ENCODE measurements at places on chromosomes 5 and 9.

DNA sequence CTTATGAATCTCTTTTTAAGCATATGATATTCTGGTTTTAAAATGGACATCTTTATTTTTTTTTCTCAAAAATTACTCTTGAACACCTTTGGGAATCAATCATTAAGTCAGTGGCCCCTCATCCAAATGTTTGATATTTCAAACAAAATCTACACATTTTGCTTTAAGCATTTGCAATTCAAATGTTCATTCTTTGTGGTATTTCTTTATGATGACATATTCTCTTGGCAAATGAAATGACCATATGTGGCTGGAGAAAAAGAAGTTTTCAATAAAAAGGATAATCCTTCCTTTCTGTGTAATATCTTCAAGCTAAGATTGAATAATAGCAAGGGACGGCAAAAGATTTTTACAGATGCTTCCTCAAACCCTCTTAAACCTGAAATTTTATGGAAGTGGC lies 420.8 kb downstream of the MTRR start:
- no peak for DNase-seq

DNA sequence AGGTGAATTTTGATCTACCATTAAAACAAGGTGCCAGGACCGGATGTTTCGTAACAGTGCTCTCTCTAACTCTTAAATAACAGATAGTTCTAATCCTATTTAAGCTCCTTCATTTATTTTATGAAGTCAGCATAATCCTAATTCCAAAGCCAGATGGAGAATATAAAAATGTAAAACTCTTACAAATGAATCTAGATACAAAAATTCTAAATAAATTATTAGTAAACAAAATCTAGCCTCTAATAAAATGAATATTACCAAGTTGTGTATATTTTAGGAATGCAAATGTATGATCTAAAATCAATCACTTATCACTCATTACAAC lies 32.4 kb upstream of the IL33 start:
- DNase-seq, result no peak

DNA sequence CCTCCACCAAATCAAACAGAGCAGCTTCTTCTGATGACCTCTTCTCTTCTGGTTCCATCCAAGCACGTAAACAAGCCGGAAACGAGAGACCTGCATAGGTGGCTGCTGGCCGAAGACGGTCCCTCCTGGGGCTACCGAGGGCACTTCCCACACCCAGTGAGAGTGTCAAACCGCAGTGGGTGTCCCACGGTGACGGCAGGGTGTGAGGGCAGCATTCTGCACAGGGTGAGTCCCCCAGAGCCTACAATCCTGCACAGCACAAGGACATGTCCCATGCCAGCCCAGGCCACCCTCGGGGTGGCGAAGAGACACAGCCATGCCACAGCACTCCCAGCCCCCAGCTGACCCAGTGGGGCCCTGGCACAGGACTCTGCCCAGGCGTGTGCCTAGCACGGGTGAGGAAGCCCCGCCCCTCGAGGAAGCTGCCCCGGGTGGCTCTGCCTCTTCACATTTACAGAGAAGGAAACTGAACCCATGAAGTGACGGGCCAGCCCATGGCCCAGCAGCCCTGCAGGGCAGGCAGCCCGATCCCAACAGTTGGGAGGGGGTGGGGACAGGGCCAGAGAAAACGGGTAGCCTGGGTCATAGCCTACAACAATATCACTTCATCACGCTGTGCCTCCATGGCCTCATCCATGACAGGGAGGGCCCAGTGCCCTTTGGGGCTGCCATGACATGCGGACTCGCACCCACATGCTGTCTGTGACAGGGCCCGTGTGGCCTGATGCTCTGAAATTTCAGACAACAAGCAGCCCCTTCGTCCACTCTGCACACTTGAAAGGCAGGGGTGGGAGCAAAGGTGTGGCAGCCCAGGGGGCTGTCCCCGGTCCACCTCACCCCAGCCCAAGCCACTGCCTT lies 43.2 kb downstream of the SEMA4D start:
- DNase-seq, result no peak

DNA sequence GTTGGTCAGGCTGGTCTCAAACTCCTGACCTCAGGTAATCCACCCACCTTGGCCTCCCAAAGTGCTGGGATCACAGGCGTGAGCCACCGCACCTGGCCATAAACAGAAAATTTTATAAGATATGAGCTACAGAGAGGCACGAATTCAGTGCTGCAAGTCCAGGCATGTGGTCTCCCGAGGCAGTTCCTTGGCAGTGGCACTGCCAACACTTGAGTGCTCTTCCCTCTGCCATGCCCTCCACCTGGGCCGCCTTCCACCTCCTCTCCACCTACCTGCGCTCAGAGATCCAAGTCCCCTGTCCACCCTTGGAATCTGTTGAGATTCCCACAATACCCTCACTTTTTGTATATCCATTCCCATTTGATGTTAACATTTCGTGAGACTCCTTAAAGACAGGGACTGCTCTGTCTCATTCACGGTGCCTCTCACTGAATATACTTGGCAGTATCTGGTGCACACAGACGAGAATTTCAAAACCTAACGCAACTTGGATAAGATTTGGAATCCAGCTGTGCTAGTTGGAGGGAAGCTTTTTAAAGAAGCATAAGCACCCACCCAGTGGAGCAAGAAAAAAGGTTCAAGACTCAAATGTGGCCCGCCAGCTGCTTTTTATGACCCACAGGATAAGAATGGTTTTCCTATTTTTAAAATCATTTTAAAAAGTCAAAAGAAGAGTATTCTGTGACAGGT lies 68.3 kb downstream of the DCP2 start:
- no peak for DNase-seq

- DNase-seq, result no peak
Observed at GRCh38 chr5:168176251-168176650, 115.2 kb upstream of the WWC1 start.

DNA sequence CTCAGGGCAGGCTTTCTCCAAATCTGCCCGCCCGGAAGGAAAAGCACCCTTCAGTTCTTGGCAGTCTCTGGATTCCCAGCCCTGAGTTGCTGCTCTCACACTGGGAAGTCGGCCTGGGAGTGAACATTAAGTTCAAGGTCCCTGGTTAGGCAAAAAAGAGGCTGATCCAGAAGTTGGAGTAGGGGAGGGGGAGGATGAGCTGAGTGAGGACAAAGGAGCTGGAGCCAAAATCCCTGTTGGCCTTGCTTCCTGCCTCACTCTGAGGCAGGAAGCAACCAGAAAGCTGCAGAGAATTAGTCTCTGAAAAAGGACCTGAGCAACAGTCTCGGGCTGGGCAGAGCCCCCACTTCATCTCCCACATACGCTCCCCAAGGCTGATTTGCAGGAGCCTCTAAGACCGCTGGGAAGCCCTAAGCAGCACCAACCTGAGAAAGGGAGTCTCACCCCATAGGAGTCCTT lies 15.0 kb upstream of the RPS14 start:
- DNase-seq, result peak; percentile 75

GRCh38 chr5:151283120-151283825 lies 20.3 kb downstream of the SLC36A3 start:
- DNase-seq, result no peak

DNA sequence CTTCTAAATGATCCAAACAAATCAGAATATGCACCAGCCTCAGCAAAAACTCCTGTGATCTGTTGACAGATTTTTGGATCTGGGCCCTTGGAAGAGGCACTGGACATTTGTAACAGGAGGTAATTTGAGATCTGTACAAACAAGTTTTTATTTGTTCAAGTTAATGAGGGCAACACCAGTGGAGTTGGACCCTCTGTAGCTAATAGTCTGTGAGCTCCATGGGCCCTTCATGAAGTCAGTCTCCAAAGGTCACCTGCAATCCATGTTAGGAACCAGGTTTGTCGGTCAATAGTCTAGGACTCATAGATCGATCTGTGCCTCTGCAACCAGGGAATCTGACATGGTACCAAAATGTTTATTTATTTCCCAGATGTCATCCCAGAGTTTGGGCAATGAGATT lies 40.9 kb downstream of the PAM start:
- no peak for DNase-seq

GRCh38 chr9:129442803-129443511 lies 177.9 kb downstream of the C9orf50 start:
- no peak for DNase-seq

GRCh38 chr5:136374003-136374402 lies 8.7 kb upstream of the TRPC7 start:
- no peak for DNase-seq

- no peak for DNase-seq
Observed at GRCh38 chr9:217950-218349, 3.3 kb downstream of the DOCK8 start.

All from hindlimb muscle (tissue), 1 donor.